MCF 10A (cell line): ENCODE measurements at places on chromosomes 11 and 22.

DNA sequence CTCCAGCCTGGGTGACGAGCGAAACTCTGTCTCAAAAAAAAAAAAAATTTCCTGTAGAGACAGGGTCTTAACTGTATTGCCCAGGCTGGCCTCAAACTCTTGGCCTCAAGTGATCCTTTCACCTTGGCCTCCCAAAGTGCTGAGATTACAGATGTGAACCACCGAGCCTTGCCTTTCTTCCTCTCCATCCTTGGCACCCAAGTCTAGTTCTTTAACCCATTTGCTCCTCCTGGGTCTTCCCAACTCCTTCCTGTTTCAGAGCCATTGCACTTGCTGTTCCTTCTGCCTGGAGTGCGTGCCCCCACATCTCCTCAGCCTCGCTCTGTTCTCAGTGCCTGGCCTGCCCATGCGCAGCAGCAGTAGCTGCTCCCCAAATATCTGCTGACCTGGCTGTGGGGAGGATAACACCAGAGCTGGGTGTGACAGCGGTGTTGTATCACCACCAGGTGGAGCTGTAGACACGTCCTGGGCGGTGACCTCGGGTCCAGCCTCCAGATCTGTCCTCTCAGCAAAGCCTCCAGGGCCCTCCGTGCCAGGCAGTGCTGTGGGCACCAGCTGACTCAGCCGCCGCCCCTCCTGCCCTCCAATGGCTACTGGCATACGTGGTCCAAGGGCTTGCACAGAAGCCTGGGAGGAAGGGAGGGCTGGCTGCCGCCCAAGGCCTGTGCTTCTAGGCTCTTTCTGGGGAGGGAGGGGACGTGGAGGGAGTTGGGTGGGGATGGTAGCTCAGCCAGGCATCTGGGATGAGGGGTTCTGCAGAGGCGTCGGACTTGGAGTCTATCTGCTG is 22.0 kb downstream of the TEF start:
- DNase-seq = peak; percentile 93

DNA sequence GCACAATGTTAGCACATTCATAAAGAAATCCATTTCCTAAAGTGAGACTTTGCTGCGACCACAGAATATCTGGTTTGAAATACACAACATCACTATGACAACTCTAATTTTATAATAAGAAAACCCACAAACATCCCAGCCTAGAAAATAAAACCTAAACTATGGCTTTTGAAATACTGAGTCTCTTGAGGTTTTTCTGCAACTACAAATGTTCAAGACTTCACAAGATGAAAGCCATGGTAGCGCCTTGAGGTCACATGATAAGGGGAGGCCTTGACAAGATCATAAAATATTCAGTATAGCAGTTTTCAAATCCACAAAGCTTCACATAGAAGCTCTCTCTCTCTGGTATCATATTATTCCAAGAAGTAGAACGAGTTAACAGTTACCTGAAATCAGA is 126.8 kb downstream of the MPPED2 start:
- DNase-seq = no peak

GRCh38 chr11:95715777-95716241 is 73.8 kb downstream of the FAM76B start:
- DNase-seq = peak; percentile 23

DNA sequence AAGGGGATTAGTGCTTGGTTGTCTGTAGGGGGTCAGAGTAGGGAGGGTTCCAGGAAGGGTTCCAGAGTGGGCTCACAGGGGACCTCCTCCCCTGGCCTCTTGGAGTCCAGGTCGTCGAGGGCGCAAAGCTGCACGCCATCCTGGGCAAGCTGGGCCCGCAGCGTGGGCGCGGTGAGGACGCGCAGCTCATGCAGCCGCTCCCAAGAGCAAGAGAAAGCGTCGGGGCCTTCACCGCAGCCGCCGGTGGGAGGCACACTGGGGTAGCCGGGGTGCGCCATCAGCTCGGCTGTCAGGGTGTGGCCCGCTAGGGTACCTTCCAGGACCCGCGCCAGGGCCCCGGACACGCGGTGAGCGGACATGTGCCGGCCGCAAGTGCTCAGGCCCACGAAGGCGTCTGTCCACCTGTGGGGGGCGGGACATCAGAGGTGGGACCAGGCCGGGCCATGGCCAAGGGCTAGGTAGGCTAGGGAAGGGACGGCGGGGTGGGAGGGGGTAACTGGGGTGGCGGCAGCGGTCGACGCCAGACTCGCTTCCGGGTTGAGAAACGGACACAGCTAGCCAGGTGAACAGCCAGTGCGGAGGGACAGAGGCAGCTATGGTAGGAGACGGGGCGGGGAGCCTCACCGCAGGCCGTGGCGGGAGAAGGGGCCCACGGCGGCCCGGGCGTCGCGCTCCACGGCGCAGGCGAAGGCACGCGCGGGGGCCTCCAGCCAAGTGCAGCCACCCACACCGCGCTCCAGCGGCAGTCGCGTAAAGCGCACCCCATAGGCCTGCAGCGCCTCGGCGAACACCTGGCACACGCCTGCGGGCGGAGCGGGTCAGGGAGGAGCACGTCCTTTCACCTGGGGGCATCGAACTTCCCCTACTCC is 1.2 kb downstream of the YDJC start:
- DNase-seq = no peak

DNA sequence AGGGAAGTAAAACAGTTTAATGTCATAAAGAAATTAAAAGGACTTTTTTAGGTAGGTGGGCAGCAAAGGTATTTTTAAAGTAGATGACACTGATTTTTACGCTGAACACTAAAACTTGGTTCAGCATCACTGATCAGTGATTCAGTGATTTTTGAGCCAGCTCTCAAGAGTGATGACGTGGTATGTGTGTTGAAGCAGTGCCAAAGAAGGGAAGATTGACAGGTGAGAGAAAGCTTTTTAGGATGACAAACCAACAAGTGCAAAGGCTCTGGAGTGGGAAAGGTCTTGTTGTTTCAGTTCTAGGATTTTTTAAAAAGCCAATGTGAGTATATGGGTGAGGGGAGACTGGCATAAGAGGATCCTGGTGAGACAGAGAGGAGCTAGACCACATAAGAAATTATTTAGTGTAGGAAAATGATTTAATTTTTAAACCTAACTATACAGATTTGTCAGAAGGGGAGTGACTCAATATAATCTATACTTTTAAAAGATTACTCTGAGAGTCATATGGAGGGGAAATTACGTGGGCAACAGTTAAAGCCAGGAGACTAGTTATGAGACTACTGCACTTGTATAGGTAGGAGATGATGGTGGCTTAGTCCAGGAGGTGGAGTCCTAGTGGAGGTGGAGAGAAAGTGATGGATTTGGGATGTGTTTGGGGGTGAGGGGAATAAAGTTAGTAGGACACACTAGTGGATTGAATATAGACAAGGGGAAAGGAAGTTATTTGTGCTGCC is 17.6 kb upstream of the CALCB start:
- DNase-seq = peak; percentile 73

DNA sequence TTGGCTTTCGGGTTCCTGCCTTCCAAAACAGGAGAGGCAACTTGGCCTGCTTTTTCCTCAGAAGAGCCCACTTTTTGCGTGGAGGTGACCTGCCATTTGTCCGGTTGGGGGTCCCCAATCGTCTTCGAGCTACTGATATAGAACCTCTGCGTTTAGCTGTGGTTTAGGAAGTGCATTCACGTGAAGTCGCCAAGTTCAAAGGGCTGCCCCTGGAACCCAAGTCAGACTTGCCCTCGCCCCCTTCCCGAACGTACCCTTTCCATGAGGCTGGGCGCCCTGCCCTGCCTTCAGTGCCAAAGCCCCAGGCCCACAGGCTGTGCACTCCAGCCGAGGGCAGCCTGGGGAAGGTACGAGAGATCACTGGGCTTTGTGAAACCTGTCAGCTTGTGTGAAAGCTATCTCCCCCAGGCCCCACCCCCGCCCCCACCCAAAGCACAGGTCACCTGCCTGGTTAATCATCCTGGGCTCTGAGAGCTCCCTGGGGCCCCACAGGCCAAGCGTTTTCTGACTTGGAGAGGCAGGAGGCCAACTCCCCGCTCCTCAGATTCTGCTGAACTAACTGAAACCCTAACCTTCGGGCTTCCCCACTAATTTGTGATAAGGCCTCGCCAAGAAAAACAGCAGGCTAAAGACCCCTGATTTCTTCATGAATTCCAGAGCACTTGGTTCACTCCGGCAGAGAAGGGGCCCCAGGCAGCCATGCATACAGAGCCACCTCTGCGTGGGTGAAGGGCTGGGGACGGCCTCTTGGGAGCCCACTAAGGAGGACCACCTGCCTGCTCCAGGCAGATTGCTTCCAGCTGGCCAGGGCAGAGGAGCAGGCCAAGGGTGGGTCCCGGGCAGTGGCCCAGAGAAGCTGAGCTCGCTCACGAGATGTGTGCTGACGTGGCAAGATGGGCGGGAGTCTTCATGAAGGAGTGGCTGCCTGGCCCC is 25.8 kb upstream of the KCNQ1OT1 start:
- no peak for DNase-seq

DNA sequence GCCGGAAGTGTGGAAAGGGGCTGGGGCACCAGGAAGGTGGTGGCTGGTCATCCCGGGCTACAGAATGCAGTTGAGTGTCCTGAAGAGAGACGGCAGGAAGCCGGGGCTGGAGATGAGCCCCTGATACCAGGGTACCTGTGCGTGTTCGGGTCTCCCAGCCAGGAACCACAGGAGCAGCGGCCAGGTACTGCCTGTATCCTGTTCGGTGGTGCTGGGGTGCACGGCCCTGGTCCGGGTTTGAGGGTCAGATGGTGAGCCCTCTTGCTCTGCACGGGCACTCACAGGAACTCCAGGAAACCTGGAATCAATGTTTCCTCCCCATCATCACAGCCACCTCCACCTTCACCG is 253.1 kb upstream of the B3GAT1 start:
- no peak for DNase-seq

DNA sequence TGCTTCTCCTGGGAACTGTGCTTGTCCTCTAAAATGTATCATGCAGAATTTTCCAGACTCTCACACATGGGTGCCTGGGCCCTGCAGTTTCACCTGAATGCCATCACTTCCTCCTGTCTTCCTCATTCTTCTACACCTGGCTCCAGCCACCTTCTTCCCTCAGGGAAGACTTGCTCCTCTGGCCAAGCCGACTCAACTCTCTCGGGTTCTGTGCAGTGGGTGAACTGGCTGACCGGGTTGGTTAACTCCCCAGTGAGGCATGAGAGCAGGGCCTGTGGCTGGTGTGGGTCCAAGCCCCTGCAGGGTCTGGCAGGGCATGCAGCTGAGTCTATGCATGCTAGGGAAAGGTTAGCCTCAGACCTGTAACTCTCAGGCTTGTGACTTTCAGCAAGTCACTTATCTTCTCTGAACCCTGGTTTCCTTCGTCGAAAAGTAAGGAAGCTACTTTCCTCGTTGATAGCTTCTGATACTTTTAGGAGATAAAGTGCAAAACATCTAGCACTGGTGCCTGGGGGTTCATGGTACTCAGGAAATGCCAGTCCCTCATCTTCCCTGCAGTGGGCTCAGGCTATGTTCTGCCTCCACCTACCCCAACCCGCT is 11.9 kb downstream of the CD82 start:
- no peak for DNase-seq

DNA sequence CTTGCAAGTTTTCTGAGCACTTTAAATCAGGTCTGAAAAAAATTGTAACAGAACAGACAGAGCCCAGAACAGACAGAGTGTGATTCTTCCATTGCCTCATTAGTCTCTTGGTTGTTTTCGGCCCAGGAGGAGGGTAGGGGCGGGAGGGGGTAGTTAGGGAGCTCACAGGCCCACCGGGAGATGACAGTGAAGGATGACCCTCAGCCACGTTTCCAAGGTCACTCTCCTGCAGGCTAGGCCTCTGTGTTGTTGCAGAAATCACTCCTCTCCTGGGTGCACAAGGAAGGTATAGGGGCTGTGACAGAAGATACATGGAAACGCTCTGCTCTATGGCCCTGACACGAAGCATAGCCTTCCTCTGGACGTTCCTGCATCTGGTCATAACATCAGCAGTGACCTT is 69.3 kb downstream of the ABTB2 start:
- no peak for DNase-seq

DNA sequence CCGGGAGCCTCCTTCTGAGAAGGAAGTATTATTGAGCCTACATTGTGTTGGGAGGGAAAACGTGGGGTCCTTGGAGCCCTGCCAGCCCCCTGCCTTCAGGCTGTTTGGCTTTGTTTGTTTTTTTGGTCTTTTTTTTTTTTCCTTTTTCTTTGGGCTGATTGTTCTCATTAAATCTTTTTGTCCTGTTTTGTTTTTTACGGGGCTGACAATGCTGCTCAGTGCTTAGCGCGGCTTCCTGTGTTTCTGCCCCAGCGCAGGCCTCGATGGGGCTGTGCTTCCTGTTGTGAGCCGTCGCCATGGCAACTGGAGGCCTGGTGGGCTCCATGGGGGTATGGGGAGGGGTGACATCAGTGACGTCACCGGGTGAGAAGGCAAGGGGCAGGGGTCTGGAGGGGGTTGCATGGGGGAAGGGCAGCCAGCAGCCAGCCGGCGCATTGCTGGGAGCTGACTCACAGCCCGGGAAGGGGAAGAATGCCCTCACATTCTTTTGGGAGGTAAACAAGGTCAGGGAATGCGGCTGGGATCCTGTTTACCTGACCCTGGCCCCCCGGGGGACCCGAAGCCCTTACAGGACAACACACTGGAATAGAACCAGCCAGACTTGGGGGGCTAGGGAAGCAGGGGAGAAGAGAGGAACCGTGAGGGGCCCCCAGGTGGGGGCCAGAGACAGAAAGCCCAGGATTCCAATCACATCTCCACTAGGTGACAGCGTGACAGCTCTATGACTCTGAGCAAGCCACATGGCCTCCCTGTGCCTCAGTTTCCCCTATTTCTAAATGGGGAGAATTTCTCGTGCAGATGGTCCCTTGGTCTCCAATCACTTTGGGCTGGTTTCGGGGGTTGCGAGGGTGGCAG is 22.2 kb upstream of the CBX7 start:
- DNase-seq = peak; percentile 59

- DNase-seq = no peak
Observed at GRCh38 chr11:26878959-26879581, 114.8 kb upstream of the FIBIN start.

DNA sequence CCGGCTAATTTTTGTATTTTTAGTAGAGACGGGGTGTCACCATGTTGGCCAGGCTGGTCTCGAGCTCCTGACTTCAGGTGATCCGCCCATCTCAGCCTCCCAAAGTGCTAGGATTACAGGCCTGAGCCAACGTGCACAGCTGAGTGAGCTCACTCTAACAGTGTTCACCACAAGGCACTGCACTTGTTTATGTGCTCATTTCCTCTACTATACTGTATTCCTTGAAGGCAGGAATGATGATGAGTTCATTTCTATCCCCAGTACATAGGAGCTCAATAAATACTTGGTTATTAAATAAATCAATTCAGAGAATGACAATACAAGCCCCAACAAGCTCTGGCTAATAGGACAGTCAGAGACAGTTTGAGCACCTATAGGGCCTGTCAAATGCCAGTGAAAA is 29.1 kb downstream of the ALG8 start:
- DNase-seq = no peak
